ENCODE measurements at places on chromosomes 6 and 20.

- DNase-seq, result no peak
Observed at GRCh38 chr6:150719099-150719766, 119.5 kb downstream of the PLEKHG1 start.

- DNase-seq, result no peak
Observed at GRCh38 chr6:56040889-56041301, 165.5 kb upstream of the BMP5 start.

GRCh38 chr6:157561929-157562810 lies 181.2 kb downstream of the ZDHHC14 start:
- no peak for DNase-seq

GRCh38 chr6:93779086-93779841 lies 359.9 kb upstream of the EPHA7 start:
- DNase-seq, result no peak

GRCh38 chr6:145924600-145924999 lies 39.6 kb downstream of the SHPRH start:
- no peak for DNase-seq

- peak; percentile 89 for DNase-seq
Observed at GRCh38 chr6:43924222-43924702, 154.3 kb downstream of the VEGFA start.

- DNase-seq, result no peak
Observed at GRCh38 chr6:14228571-14228970, 111.0 kb downstream of the CD83 start.

DNA sequence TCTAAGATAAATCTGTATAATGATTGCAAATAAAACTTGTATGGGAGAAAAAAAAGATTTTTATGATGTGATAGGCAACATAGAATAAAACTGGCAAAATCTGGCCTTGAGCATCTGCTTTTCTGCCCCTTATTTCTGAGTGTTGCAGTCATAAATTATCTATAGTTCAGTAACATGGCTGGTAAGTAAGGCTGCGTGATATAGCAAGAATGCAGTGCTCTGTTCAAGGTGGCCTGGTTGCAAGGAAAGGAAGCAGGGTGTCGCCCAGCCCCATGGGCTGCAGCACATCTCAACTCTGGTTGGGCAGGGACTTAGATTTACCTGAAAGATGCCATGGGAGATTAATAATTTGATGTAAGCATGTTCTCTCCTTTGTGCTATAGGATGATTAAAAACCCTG lies 579.5 kb downstream of the LMBRD1 start:
- DNase-seq, result no peak

GRCh38 chr20:17391127-17391771 lies 139.9 kb downstream of the BFSP1 start:
- no peak for DNase-seq

GRCh38 chr6:136086686-136087085 lies 163.4 kb downstream of the MTFR2 start:
- DNase-seq, result no peak

DNA sequence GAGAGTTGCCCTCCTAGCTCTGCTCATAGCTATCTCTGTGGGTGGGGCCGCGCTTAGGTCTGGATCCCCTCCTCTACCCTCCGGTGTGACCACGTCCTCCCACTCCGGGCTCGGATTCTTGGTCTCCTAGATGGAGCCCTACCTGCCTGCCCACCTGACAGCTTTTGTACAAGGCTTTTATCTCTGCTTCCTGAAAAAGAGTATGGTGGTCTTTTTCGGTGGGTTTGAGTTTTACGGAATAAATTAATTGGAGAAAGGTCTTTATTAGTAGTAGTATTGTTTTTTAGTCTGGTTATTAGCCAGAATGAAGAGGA lies 773 bp downstream of the SMAP1 start:
- peak; percentile 79 for DNase-seq

GRCh38 chr6:118771253-118771652 lies 119.9 kb upstream of the CEP85L start:
- no peak for DNase-seq

DNA sequence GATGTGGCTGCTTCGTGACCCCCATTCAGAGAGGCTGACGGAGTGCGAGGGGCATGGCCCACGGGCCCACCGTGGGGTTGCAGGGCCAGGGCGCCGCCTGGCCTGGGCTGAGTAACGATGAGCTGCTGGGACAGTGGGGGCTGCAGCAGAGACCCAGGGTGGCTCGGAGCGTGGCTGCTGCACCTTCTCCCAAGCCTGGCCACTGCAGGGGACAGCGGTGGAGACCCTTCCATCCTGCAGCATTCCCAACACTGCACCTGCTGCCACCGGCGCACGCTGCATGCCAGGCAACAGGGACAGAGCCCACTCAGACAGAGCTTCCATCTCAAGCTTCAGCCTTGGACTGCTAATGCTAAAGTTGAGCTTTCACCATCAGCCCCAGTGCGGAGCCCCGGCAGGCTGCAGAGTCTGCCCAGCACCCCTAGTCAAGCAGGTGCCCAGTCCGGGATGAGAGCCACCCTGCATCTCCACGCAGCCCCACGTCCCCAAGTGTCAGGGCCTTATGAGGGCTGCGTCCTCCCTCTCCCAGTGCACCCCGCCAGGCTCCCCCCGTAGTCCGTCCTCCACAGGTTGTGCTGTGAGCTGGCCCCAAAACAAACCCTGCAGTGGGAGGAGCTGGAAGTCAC lies 89.4 kb upstream of the AFDN start:
- DNase-seq, result no peak

GRCh38 chr6:166206066-166206465 lies 38.4 kb upstream of the TBXT start:
- no peak for DNase-seq

DNA sequence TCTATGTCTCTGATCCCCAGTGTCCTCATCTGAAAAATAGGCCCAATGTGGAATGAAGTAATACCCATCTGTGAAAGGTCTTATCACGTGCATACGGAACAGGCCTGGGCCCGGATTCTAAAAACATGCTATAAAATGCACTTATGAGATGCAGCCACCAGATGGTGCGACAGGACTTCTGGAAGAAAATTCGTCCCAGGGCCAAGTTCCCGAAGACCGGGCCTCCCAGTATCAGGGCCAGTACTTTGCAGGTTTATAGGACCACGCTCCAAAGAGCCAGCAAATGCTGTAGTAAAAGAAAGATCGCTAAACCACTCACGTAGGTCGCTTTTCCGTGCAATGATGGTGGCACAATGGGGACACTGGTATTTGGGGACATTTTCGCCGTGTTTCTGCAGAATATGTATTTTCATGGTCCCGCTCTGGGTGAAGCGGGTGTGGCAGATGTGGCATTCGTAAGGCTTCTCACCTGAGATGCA lies 10.6 kb downstream of the CTCFL start:
- DNase-seq, result peak; percentile 83

GRCh38 chr6:22145823-22146677 lies 150.8 kb downstream of the PRL start:
- DNase-seq, result peak; percentile 47

DNA sequence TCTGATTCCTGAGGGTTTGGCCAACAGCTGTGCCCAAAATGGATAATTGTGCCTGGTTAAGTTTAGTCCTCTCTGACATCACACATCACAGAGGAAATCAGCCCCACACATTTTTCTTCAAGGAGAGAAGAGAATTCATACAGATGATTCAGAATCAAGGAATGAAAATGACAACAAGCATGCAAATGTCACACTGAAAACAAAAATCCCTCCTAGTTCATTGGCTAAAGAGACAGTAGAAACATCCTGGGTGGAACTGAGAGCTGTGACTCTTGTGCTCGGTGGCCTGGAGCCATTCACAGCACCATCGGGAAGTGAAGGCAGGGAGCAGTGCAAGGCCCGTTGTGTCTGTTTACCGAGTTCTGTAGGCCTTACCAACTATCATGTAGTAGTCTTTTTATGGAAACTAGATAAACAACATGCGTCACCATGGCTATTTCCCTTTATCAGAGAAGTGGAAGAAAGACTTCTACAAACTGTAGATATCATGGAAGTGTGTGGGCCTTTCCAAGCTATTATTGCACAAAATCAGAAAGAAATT lies 81.7 kb upstream of the TENT5A start:
- no peak for DNase-seq

DNA sequence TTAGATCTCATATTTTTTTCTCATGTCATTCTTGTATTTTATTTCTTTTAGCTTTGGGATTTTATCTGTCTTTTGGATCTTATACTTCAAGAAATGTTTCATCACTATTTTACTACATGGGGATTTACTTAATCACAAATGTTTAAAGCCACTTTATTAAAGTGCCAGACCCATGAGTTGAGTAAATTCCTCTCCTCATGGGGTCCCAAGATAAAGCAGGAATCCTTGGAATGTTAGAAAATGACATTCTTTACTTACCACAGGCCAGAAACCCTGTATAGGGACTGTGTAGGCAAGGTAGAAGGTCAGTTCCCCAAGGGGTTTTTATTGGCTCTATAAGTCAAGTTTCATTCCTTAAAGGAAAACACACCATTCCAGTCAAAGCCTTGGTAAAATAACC lies 28.4 kb upstream of the OR2J2 start:
- DNase-seq, result no peak

- DNase-seq, result no peak
Observed at GRCh38 chr20:24589815-24590177, 120.4 kb downstream of the SYNDIG1 start.

DNA sequence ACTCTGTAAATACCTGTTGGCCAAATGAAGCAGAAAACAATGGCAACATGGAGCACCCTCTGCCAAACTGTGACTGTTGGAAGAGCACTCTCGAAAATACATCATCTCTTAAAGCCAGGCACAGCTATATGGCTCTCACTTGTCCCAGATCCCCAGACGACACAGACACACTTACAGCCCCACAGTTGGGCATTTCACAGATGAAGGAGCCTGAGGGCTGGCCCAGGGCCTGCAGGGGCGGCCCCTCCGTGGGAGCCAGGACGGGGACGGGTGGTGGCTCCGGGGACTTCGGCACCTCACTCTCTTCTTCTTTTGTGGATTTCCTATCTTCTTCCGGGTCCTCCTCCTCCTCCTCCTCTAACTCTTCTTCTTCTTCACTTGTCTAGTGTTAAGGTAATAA lies 18.4 kb upstream of the MRPS10 start:
- DNase-seq, result no peak

DNA sequence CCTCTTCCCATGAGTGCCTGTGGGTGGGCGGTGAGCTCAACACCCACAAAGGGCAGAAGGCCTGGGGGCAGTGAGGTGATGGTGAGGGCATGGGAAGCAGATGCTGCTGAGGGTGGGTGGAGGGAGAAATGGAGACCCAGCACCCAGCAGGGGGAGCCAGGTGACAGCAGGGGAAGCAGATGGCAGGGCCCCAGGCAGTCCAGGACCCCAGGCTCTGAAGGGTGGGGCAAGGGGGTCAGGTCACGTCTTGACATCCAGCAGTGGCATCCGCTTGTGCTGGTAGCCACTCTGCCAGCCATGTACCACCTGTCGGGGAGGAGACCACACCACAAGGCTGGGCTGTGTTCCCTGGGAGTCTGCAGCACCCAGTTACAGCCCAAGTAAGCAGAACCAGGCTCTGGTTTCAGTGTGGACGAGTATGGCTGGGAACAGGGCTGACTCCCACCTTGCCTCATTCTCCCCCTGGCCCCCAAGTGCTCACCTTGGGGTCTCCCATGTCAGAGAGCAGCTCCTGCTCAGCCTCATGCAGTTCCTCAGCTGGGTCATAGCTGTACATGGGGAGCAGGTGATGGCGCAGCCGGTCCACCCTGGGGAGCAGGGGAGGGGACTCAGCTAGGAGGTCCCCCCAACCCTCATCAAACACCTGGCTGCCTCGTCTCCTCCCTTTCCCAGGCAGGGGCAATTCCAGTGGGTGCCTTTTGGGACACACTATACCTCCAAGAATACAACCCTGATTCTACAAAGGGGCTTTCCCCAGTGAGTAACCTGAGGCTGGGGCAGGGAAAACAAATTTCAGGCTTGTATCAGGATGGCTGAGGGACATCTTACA lies 2.0 kb downstream of the SMIM29 start:
- peak; percentile 73 for DNase-seq

DNA sequence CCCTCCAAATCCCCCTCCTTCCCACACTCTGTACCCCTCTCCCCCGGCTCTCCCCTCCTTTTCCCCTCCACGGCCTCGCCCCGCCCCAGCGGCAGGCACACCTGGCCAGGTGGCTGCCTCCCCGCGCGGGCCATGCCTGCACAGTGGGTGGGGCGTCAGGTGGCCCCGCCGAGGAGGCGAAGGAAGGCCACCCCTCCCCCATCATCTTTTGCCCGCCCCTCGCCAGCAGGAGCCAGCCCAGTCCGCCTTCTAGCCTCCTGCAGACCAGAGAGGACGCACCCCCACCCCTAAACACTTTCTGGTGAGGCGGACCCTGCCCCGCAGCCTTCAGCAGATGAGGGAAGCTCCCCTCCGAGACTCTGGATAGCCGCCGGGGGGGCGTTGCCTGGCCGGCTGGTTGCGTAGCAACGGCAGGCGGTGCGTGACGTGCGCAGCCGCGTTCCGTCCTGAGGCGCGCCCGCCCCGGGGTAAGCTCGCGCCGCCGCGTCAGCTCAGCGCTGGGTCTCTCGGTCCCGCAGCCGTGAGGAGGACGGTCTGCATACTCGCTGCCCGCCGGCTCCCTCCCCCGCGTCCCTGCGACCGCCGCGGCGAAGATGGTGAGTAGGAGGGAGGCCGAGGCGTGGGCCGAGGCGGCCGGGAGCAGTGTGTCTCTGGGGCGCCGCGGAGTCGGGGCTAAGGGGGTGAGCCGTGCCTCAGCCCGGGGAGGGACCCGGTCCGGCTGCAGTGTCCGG lies at the start of gene DSTN:
Gene DSTN (plus strand): TSS at position 460 of the 731 bp plus-strand sequence. CDS start 134 bp downstream, at position 594.
- DNase-seq, result peak; percentile 92

All from hematopoietic multipotent progenitor cell treated with erythropoietin and hydrocortisone succinate and interleukin-3 and kit ligand, for 6 days (in vitro differentiated cells).